ENCODE measurements at places on chromosomes 16 and 17. TPM values are rescaled to one million over a fixed set of nuclear protein-coding genes. Genes with fewer than 3 reads are reported as not detected.
A peak's percentile ranks its signal among the peaks of the same experiment; 100 is the strongest.

DNA sequence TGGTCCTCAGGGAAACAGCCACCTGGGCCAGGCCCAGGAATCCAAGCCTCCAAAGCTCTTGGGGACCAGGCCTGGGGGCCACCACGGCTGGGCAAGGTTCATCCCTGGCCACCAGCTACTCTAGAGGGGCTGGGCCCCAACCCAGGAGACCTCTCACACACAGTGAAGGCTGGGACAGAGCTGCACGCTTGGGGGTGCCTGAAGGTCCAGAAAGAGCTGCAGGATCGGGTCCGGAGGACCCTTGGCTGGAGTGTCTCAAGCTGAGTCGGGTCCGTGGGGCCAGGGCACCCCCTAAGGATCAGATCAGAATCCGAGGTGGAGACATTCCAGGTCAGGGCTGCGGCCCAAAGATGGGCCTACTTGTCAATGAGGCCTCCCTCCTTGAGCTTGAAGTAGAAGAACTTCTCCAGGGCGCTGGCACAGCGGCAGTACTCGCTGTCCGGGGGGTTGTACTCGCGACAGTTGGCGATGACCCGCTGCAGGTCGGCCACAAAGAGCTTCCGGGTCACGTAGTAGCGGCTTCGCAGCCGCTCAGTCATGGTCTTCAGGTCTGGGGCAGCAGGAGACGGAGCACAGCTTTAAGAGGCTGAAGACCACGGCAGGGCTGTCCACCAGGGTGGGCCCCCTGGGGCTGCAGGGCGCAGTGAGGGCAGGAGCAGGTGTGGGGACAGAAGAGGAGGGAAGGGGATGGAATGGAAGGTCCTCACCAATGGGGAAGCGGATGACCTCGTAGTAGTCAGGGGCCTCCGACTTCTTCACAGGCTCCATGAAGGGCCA is 967 bp upstream of the DHX58 start:
- DNase-seq: no peak

DNA sequence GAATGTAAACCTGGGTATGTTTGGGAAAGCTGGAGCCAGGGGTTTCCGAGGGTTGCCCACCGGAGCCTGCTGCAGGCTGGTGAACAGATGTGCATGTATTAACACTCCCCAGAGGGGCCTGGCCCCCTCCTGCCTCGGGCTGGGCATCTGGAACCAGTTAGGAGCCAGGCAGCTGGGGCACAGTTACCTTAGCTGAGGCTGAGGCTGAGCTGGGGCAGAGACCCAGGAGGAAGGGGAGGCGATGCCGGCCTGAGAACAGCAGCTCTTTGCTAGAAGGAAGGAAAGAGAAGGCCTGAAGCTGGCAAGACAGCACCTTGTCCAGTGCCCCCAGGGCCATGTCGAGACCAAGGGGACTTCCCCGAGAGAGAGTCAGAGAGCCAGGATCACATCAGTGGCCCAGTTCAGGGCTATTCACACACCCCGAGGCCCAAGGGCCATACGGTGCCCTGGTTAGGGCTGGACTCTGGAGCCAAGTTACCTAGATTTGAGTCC is 65.8 kb downstream of the RMI2 start:
- DNase-seq: no peak

GRCh38 chr17:79931817-79932309 is 92.6 kb upstream of the CBX4 start:
- no peak for DNase-seq

DNA sequence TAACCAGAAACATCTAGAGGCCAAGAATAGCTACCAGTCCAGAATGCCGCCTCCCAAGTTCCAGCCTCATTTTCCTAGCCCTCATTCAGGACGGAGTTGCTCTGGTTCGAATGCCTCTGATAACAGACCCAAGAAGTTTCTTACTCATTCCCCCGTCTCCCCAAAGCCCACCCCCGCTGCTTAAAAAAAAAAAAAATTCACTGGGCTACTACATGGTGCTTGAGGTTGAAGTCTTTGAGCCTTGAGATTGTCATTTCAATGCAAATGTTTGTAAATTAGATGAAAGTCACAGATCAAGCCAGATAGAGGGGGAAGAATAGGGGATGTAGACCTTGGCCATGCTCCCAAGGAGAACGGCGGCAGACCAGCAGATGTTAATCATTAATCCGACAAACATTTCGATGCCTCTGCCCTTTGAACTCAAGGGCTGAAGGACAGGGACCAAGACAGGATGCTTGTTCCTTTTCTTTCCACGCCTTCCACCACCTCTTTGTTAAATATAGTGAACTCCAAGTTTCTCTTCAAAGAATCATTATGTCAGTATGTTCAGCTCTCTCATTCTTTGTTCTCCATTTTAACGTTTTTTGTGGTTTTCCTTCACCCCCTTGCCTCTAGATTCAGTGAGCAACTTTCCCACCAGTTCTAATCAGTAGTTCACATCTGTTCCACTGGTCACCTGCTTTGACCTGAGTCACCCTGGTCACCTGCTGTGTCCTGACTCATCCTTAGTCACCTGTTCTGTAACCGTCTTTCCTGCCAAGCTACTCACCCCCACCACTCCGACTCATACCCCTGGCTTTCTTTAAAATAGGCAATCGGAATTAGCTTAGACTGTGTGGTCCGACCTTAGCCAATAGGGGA is 190.3 kb downstream of the CPPED1 start:
- DNase-seq: no peak

DNA sequence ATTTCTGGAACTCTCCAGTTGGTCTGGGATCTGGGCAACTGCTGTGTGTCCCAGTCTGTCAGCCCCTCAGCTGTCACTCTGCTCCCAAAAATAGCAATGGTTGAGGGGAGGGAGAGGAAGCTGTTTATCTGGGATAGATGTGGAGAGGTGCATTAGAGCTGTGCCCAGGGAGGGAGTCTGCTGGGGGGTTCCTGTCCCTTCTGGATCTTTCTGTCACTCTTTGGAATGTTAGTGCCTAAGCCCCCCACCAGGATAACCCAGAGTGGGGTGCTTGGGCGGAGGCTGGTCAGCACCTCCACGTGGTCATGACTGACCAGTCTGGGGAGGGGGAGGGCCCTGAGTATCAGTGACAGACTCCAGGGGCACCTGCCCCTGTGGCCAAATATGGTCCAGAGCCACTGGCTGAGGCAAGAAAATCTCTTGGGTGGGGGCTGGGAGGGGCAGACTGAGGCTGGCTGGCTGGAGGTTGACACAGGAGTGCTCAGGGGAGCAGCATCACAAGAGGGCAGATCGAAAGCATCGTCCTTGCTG is at the start of gene UNC45B:
TSS of gene UNC45B (plus strand) at position 443 of the 531 bp plus-strand sequence. CDS start 447 bp downstream, outside the sequence.
- no peak for DNase-seq

GRCh38 chr16:56985962-56986360 is 3.4 kb upstream of the NLRC5 start:
- no peak for DNase-seq

DNA sequence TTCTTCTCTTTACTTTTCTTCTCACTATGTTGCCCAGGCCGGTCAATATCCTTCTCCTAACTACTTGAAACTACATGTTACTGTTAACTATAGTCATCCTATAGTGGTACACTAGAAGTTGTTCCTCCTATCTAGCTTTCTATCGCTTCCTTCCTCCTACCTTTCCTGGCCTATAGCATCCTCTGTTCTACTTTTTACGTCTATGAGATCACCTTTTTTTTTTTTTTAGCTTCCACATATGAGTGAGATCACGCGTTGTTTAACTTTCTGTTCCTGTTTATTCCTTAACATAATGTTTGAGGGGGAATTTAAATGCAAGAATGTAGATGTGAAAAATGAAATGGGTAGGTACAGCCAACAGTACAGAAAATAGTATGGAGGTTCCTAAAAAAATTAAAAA is 30.5 kb upstream of the YPEL2 start:
- no peak for DNase-seq

DNA sequence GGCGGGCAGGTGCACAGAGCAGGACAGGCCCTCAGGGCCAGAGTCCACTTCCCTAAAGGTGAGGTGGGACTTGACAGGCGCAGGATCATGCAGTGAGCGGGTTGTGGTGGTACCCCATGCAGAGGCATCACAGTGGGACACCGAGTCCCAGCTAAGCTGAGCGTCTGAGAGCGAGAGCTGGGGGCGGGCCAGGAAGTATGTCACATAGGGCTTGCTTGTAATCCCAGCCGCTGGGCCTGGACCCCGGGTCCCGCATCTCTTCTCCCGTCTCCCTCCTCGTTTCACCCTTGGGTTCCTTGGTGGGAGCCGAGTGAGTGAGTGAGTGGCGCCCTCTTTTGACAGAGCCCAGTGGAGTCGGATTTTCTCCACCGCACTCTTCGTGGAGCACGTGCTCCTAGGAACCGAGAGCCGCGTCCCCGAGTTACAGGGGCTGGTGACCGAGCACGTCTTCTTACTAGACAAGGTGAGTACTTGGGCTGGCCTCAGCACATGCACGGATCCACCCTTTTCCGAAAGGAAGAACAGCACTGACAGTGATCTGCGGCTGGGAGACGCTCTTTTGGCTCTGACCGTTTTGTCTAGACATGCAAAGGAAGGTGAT is 50.8 kb upstream of the ENDOV start:
- DNase-seq: peak; percentile 76

DNA sequence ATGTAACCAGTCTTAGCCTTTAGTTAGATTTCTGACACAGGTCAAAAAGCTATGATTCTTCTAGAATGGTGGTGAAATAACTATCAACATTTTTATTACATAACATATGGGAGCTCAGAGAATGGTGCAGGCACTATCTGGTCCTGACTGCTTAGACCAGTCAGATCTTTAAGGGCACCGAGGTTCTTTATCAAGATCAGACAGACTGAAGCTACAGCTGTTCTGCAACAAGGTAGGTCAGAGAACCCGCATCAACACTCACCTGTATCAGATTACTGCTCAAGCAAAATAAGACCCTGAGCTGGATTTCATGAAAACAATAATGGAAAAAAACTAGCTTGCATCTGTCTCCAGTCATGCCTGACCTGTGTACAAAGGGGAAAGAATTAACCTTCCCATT is 160.4 kb downstream of the KCNJ2 start:
- no peak for DNase-seq

DNA sequence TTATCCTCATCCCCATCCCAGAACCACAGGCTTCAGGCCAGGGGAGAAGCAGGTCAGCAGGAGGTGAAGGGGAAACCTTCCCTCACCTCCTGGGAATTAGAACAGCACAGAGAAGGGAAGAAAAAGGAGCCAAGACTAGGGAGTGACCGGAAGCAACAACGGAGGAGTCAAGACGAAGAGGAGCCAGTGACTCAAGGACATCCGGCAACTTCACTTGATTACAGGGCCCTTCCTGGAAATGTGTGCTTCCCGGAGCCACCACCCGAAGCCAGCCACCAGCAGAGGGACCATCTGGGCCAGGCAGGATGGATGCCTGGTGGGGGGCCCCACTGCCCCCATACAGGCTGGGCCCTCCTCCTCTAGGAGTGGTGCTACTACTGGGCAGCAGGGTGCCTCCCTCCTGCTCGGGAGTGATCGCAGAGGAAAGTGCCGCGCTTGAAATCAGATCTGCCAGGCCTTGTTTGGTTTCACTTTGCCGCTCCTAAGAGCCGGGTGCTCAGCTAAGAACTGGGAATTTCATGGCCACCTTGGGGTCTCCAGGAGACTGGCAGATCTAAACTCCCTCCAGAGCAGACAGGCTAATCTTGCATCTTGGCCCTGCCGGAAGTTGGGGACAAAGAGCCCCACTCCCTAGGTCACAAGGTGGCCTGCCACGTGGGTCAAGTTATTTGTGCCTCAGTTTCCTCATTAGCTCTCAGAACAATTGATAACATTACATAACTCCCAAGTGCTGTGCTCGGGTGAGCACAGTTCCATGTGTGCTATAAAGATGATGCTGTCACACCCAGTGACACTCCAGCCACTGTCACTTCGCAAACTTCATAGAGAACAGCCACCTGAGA is 6.6 kb downstream of the CDC42EP4 start:
- DNase-seq: peak; percentile 63

- no peak for DNase-seq
These were observed 35.3 kb upstream of the XYLT2 start for GRCh38 chr17:50310455-50311111.

- DNase-seq: no peak
These were observed 334.7 kb downstream of the SOX9 start for GRCh38 chr17:72455562-72455961.

ABI3 gene
- 1.1 TPM for total RNA-seq

KCNH4 gene
- total RNA-seq: 0.47 TPM

ATXN7L3 gene
- 106 TPM for total RNA-seq

GAST gene
- not detected for total RNA-seq

ZFP3 gene
- total RNA-seq: 0.15 TPM

GCGR gene
- 0.61 TPM for total RNA-seq

TMEM88 gene
- total RNA-seq: not detected
